ENCODE measurements at places on chromosomes 12 and 14. TPM values are rescaled to one million over a fixed set of nuclear protein-coding genes. Genes with fewer than 3 reads are reported as not detected.

GRCh38 chr14:52025310-52025709, 36.0 kb downstream of the RTRAF start:
- no peaks in the 10 kb centered on the region for H3K27me3 ChIP-seq
- H3K36me3 ChIP-seq = no peaks in the 10 kb centered on the region
- H3K27ac ChIP-seq = no peak overlapping the region

DNA sequence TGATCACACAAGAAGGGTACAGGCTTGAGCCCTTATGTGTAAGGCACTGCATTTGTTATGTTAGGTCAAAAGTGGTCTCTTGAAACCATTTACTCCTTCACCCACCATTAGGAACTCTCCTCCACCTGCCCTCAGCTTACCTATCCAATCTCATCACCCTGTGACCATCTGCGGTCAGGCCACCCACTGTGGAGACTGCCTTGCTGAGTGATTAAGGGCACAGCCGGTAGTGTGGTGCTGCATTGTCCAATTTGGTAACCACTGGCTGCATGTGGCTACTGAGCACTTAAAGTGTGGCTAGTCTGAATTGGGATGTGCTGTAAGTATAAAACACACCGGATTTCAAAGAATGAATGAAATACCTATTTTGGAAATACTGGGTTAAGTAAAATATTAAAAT, 177.1 kb upstream of the PARP11 start:
- H3K4me3 ChIP-seq = no peak overlapping the region
- H3K36me3 ChIP-seq = no peaks in the 10 kb centered on the region
- no peak for DNase-seq
- H3K27ac ChIP-seq = no peak overlapping the region
- no peaks in the 10 kb centered on the region for H3K4me1 ChIP-seq

DNA sequence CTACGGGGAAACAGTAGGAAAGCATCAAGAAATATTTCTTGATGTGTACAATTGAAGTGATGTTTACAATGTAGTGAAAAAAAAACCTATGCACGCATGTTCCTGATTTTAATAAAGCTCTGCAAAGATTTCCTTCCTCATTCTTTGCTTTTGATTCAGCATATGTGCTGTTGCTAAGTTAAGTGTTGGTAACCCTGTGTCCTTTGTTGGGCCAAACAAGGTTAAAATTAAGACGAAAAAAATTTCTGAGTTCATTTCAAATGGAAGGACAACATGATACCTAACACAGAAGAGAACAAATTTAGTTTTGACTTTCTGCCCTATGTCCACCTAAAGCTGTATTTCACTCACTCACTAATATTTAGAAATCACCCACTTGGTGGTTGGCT, 62.8 kb downstream of the PPP2R5C start:
- peak overlapping the region; percentile 79 for H3K27ac ChIP-seq
- no peak for DNase-seq
- peak overlapping the region; percentile 24 for H3K4me3 ChIP-seq
- H3K36me3 ChIP-seq = no peaks in the 10 kb centered on the region
- H3K4me1 ChIP-seq = no peaks in the 10 kb centered on the region

DNA sequence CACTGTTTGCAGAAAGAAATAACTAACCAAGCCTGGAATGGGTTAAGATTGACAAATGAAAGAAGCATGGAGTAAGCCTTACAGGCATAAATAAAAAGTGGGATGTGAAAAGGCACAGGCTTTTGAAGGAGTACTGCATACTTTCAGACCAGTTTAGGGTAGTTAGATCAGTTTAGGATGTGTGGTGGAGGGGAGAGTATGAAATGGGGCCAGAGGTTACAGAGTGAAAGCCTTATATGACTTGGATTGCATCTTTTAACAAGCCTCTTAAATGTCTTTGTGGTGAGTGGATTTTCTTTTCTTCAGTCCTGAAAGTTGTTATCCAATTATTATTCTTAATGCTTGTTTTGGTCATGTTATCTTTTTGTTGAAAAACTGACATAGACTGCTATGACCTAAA, 52.2 kb upstream of the TRHDE start:
- no peak for DNase-seq
- H3K4me3 ChIP-seq = no peak overlapping the region
- no peaks in the 10 kb centered on the region for H3K36me3 ChIP-seq
- no peaks in the 10 kb centered on the region for H3K4me1 ChIP-seq
- H3K27me3 ChIP-seq = no peaks in the 10 kb centered on the region

DNA sequence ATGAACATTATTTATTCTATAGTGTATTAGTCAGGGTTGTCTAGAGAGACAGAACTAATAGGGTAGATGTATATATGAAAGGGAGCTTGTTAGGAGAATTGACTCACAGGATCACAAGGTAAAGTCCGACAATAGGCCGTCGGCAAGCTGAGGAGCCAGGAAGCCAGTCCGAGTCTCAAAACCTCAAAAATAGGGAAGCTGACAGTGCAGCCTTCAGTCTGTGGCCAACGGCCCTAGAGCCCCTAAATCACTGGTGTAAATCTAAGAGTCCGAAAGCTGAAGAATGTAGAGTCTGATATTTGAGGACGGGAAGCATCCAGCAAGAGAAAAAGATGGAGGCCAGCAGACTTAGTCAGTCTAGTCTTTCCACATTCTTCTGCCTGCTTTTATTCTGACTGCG, 912.2 kb downstream of the FLRT2 start:
- no peak for DNase-seq
- H3K36me3 ChIP-seq = peaks cover 6% of the 10 kb centered on the region
- no peaks in the 10 kb centered on the region for H3K4me1 ChIP-seq
- no peak overlapping the region for H3K27ac ChIP-seq
- no peaks in the 10 kb centered on the region for H3K27me3 ChIP-seq

Gene HIGD1C
- not detected for total RNA-seq

Data from breast epithelium (tissue), 4 donors.